Stimulated activated CD4-positive, alpha-beta T cell treated with anti-CD3 and anti-CD28 coated beads, Interleukin-15, amount 100 ng/mL, for 48 hours (primary cell): ENCODE measurements at places on chromosomes 7 and 10.

GRCh38 chr7:158239290-158239981, 348.2 kb downstream of the PTPRN2 start:
- DNase-seq = no peak

- no peak for DNase-seq
Observed at GRCh38 chr7:47622586-47622945, 40.7 kb upstream of the TNS3 start.

GRCh38 chr10:104374591-104374990, 21.0 kb downstream of the CFAP58 start:
- DNase-seq = no peak

DNA sequence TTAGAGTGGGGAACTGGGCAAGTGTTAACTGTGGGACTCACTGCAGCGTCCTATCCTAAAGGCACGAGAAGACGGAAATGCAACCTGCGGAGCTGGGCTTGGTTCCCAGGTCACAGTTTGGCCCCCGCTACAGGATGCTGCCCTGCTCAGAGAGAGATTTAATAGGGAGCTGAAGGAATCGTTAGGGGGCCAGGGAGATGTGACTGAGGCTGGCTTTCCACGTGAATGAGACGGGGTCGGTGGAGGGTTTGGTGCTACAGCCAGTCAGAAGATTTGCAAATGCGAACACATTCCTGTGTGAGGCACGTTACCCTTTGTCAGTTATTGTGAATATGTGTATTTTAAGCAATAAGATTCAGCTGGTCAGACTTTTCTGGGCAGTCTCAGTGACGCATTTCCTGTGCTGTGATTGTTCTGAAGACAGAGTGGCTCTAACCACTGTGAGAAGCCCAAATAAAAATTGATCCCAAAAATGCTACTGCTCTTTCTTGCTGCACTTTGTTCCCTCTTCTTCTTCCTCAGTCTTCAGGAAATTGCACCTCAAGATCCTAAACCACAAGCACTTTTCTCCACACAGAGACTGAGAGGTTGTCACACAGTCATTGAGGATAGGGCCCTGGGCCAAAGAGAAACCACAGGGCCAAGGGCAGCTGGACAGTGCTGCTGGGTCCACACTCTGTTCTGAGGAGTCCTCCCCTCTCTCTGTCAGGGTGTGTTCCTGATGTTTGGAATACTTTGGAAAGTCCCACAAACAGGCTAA, 21.2 kb downstream of the CYP17A1 start:
- no peak for DNase-seq

DNA sequence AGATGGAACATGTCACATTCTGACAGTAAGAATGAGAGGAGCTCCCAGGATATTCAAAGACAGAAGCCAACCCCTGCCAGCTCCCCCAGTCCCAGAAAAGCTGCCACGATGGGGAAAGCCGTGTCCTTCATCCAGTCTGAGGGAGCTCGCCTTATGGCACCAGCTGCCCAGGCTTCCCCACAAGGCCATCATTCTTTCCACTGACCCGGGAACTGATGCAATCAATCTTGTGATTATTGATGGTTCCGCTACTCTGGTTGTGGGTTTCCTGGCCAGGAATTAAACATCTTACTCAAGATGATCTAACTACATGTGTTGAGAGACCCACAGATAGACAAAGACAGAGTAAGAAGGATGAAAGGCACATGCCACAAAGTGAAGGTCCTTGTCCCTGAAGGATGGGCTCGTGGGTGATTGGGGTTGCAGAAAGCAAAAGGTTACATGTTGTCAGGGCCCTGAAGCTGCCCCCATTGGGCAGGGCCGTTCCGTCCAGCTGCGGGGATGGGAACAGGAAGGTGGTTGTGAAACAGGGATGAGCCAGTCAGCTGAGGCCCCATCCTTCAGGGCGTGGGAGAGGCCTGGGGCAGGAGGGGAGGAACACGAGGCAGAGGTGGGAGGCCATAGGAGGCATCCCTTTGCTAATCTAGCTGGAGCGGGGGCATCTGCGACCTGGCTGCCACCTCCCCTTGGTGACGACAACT, 127.6 kb downstream of the OAT start:
- DNase-seq = no peak

DNA sequence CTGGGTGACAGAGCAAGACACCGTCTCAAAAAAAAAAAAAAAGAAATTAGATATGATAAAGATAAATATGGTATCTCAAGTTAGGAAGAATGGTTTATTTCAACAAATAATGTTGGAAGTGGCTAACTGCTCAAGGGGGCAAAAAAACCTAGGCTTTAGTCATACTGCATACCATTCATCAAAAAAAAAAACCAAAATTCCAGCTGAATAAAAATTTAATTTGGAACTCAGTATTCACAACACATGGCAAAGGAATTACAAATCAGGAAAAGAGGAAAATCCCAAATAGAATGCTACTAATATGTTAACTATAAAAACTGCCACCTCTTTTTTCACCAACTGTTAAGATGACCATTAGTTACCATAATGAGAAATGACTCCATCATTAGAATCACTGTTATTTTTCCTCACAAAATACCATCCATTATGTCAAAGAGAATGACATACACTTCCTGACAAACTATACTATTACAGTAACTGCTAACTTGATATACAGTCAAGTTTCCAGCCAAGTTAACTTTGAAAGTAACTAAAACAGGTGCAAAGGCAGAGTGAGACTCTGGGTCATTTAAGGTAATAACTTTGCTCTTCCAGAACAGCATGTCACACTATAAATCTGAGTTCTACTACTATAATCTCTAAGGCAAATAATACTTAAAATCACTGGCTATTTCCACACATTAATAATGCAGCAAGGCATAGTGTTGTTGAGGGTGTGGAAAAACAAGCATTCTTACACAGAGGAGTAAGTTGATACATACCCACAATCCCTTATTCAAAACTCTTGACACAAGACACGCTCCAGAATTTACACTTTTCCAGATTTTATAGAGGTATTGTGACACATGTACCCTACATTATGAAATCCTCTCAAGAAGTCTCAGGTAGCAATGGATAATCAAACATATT, 10.2 kb downstream of the KBTBD2 start:
- no peak for DNase-seq

- no peak for DNase-seq
Observed at GRCh38 chr10:125264757-125265578, 104.6 kb upstream of the CTBP2 start.

DNA sequence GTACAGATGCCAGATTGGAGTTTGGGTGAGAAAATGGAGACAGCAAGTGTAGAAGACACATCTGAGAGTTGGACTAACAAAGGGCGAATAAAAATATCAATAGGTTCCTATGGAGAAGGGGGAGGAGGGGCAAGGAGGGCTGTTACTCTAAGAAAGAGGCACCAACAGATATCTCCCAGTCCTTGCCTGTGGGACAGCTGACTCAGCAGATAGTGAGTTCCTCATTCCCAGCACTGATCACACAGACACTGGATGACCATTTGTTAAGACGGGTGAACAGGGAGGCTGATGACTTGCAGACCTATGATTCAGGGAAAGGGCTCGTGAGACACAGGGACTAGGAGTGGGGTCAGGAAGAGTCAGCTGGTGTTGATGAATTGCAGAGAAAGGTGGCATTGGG, 5.7 kb upstream of the PRR15 start:
- DNase-seq = no peak

- no peak for DNase-seq
Observed at GRCh38 chr10:123149568-123150270, 1.8 kb downstream of the HMX2 start.

- no peak for DNase-seq
Observed at GRCh38 chr7:5363729-5364128, 59.9 kb downstream of the TNRC18 start.

DNA sequence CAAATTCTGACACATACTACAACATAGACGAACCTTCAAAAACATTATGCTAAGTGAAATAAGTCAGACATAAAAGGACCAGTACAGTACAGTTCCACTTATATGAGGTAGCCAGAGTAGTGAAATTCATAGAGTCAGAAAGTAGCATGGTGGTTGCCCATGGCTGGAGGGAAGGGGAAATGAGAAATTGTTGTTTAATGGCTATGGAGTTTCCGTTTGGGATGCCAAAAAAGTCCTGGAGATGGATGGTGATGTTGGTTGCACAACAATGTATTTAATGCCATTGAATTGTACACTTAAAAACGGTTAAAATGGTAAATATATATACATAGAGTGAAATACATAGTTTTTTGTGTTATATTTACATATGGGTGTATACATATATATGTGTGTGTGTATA, 2.1 kb upstream of the SLC37A3 start:
- DNase-seq = no peak

DNA sequence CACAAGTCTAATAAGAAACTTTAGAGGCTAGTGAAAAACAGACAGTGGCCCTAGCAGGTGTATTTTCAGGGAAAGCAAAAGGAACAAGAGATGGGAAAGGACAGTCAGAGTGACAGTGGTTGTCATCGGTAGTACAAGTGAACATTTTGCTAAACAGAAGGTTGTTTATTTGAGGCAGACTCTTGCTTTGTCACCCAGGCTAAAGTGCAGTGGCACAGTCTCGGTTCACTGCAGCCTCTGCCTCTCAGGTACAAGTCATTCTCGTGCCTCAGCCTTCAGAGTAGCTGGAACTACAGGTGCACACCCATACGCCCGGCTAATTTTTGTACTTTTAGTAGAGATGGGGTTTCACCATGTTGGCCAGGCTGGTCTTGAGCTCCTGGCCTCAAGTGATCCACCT, 195.8 kb downstream of the RELN start:
- no peak for DNase-seq

DNA sequence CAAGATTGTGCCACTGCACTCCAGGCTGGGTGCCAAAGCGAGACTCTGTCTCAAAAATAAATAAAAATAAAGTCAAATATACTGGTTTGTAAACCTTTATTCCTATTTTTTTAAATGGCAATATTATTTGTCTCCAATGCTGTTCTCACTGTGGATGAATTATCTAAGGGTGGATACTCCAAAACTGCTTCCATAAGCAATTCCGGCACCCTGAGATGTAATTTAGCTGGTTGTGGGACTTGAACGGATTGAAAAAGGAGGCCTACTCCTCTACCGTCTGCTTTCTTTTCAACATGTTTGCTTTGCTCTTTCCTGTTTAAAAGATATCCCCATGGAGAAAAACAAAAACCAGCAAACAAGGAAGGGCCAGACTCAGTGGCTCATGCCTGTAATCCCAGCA, 54.4 kb downstream of the SLC35B4 start:
- DNase-seq = no peak

GRCh38 chr7:61111-61510, 131.3 kb upstream of the FAM20C start:
- no peak for DNase-seq

GRCh38 chr7:100021297-100021696, 5.9 kb downstream of the ZKSCAN1 start:
- DNase-seq = no peak

- DNase-seq = no peak
Observed at GRCh38 chr7:152025937-152026890, 740 bp downstream of the GALNT11 start.

DNA sequence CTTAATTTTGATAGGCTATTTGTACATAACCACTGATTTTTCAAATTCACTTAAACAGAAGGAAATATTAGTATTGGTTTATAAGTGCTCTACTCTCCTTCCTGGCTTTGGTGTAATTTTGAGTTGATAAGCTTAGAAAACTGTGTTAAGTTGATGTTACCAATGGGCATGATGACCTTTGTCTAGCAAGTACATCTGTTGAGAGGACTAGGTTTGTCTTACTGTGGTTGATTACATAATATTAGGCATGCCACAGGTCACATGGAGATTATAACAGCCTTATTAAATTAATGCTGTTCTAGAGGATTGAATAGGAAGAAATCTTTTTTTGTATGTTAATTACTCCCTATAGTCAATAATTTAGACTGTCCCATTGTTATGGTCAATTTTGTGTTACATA, 27.0 kb downstream of the CYP2C18 start:
- no peak for DNase-seq

GRCh38 chr10:118374404-118374803, 32.3 kb upstream of the FAM204A start:
- no peak for DNase-seq

- DNase-seq = no peak
Observed at GRCh38 chr10:86674912-86675311, 6.6 kb downstream of the LDB3 start.

GRCh38 chr7:144018065-144018464, 17.9 kb downstream of the OR6B1 start:
- no peak for DNase-seq

- no peak for DNase-seq
Observed at GRCh38 chr10:123860209-123860608, 31.4 kb downstream of the CPXM2 start.
